Suppressor macrophage treated with lipopolysaccharide for 1 hour (primary cell): ENCODE measurements at places on chromosomes 13 and 19.

DNA sequence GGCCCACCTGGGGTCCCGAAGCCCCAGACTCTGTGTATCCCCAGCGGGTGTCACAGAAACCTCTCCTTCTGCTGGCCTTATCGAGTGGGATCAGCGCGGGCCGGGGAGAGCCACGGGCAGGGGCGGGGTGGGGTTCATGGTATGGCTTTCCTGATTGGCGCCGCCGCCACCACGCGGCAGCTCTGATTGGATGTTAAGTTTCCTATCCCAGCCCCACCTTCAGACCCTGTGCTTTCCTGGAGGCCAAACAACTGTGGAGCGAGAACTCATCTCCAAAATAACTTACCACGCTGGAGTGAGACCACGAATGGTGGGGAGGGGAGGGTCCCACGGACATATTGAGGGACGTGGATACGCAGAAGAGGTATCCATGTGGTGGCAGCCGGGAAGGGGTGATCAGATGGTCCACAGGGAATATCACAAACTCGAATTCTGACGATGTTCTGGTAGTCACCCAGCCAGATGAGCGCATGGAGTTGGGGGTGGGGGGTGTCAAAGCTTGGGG, 1.0 kb upstream of the ICAM5 start:
- peak; percentile 87 for DNase-seq

- DNase-seq, result no peak
Observed at GRCh38 chr19:13668964-13669363, 95.4 kb upstream of the MRI1 start.

DNA sequence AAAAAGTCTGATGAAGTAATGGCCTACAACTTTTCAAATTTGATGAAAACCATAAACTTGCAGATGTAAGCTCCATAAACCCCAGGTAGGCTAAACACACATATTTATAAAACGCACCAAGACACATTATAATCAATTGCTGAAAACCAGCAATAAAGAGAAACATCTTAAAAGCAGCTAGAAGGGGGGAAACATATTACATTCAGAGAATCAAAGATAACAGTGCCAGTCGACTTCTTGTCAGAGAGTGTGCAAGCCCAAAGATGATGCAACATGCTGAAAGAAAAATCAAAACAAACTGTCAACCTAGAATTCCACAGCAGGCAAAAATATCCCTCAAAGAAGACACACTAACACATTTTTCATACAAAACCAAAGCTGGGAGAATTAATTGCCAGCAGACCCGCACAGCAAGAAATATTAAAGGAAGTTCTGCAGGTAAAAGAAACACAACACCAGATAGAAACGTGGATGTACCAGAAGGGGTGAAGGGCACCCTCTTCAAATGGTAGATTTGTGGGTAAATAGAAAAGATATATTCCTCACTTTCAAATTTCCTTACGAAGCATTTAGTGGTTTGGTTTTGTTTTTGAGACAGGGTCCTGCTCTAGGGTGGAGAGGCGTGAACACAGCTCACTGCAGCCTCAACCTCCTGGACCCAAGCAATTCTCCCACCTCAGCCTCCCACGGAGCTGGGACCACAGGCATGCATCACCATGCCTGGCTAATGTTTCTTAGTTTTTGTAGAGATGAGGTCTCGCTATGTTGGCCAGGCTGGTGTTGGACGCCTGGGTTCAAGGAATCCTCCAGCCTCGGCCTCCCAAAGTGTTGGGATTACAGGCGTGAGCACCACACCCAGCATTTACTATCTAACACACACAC, 16.5 kb upstream of the ATP1A3 start:
- no peak for DNase-seq

GRCh38 chr19:47719047-47719859, 6.0 kb downstream of the EHD2 start:
- DNase-seq, result no peak

DNA sequence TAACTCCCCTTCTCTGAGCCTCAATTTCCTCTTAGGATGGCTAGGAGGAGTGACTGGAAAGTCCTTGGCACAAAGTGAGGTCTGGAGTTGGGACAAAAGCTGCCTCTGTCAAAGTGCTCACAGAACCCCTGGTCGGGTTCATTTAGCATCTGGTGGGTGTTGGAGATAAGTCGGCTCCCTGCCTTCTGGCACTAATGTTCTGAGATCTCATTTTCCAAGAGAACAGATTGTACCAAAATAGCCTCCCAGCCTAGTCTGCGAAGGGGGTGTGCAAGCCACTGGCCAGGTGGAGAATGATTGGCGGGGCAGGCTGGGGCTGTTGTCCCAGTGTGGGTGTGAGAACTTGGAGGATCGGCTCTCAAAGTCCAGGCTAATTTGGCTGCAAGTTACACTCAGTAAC, 20.7 kb upstream of the NWD1 start:
- DNase-seq, result no peak

DNA sequence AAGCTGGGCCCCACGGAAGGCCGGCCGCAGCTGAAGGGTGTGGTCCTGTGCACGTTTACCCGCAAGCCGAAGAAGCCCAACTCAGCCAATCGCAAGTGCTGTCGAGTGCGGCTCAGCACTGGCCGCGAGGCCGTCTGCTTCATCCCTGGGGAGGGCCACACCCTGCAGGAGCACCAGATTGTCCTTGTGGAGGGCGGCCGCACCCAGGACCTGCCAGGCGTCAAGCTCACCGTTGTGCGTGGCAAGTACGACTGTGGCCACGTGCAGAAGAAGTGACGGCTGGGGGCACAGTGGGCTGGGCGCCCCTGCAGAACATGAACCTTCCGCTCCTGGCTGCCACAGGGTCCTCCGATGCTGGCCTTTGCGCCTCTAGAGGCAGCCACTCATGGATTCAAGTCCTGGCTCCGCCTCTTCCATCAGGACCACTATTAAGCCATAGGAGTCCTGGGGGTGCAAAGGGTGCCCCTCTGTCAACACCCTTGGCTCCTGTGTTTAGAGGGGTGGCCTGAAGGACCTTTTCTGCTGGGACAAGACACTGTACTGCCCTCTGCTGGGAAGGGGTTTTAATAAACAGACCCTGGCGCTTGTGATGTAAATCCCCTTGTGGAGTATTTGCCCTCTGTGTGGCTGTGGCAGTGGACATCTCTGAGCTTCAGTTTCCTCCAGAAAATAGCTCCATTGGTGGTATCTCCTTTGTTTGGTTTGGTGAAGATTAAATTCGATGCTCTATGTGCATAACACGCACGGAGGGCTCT, 1.9 kb downstream of the MRPS12 start:
- DNase-seq, result peak; percentile 63

- DNase-seq, result peak; percentile 80
Observed at GRCh38 chr13:75873494-75873893, 237.4 kb downstream of the LMO7 start.

DNA sequence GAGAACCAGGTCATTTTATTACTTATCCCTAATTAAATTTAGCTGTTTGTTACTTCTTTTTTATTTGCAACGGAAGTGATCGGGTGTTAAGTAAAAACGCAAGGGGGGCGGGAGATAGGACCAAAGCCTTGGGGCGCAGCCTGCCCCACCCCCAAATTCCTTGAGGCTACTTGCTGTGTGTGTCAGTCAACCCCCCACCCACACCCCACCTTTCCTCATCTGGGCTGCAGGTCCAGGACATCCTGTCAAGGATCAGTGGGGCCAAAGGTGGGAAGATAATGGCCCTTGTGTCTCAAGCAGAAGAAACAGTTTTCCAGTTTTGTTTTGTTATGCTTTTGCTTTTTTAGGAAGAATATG, 1.2 kb upstream of the FOXO1 start:
- no peak for DNase-seq

DNA sequence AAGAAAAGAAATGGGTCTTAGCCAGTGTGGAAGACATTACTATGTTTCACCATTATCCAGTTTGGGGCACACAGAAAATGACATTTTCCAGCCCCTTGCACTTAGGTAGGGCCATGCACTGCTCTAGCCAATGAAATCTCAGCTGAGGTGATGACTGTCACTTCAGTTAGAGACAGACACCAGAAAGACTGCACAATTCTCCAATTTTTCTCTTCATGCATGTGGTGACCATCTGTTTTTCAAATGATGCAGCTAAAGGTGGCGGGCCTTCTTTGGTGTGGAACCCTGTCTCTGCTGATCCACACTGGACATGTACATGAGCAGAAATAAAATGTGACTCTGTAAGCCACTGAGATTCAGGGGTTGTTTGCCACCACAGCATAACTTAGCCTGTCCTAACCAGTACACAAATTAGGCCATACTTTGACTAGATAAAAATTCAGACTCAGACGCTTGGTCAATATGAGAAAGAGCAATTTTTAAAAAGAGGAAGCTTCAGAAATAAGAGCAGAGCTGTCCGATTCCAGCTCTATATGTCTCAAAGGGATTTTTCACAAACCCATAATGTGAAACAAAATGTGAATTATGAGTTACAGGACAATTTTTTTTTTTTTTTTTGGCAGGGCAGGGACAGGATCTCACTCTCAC, 6.7 kb downstream of the ZNF565 start:
- peak; percentile 7 for DNase-seq

GRCh38 chr13:32426990-32427851, 709 bp downstream of the N4BP2L1 start:
- peak; percentile 66 for DNase-seq

- DNase-seq, result no peak
Observed at GRCh38 chr19:30557212-30557611, 185.0 kb downstream of the ZNF536 start.
